Forelimb muscle (tissue), 1 donor: ENCODE measurements at places on chromosomes 3 and 15. TPM values are rescaled to one million over a fixed set of nuclear protein-coding genes. Genes with fewer than 3 reads are reported as not detected.

The ERICH6 gene
- 0.11 TPM for polyA plus RNA-seq

The TMA7 gene
- 160 TPM for polyA plus RNA-seq

The NR2C2 gene
- polyA plus RNA-seq = 34.2 TPM

The MKRN3 gene
- polyA plus RNA-seq = 5.8 TPM

The ISLR gene
- 142 TPM for polyA plus RNA-seq

The ROBO2 gene
- polyA plus RNA-seq = 2.2 TPM

The RTP3 gene
- 0.14 TPM for polyA plus RNA-seq

The PDE12 gene
- 7.8 TPM for polyA plus RNA-seq

The ECE2 gene
- not detected for polyA plus RNA-seq

DNA sequence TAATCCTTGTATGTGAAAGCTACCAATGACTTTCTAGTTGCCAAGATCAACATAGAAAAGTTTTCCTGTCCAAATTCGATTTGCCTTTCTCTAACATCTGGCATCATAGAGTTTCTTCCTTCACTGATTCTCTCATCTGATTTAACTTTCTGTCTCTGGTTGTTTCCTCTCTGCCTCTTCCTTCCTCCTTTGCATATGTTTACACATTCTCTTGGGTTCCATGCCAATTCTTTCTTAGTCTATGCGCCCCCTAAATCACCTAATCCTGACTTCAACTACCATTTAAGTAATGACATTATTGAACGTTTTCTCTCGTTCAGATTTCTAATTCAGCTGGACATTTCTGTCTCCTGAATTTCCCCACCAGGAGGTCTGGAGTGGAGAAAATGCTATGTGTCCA is 561.9 kb upstream of the TGFBR2 start:
- DNase-seq = no peak

DNA sequence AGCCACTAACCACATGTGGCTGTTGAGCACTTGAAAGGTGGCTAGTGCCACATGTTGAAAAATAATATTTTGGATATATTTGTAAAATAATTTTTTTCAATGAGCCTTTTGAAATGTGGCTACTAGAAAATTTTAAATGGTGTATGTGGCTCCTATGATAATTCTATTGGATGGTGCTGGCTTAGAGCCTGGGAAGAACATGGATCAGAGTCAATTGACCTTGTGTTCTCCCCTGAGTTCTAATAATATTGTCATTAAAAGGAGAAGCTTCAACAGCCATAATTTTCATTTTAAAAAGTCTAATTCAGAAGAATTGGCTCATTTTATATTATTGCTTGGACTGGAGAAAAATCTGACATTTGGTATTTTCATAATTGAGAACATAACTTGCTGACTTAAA is 167.3 kb downstream of the LPP start:
- no peak for DNase-seq

DNA sequence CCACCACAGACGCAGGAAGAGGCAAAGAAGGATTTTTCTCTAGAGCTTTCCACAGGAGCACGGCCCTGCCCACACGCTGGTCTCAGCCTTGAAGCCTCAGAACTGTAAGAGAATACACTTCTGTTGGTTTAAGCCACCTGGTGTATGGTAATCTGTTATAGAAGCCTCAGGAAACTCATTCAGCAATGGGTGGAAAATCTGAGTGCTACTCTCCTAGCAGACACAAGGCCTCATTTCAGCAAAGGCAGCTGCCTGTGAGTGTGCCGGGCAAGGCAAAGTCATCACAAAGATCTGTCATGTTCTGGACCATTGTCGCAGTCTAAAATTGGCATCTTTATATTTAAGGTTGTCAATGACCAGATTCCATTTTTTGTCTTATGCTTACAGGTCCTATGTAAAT is 31.0 kb downstream of the ATP10A start:
- DNase-seq = peak; percentile 38

GRCh38 chr3:136151219-136151618 is 44.9 kb downstream of the MSL2 start:
- DNase-seq = no peak

GRCh38 chr3:187243933-187244524 is 46.7 kb downstream of the RTP1 start:
- DNase-seq = no peak

DNA sequence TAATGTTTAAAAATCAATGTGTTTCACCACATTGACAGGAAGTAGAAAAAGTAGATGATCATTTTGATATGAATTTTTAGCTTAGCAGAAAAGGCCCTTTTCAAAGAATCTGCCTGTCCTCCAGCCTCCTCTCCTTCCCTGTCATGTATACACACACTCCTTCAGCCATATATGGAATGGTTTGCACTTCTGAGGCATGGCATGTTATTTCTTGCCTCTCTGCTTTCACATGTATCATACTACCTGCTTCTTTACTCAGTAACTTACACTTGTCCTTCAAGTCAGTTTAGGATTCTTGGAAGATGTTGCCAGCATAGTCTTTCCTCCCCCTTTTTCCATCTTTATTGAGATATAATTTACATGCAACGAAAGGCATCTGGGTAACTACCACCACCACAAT is 79.0 kb downstream of the REC114 start:
- no peak for DNase-seq

- DNase-seq = no peak
These were observed 159.4 kb downstream of the TMEM108 start for GRCh38 chr3:133197619-133198018.

GRCh38 chr15:26376243-26376642 is 396.6 kb downstream of the GABRB3 start:
- no peak for DNase-seq

DNA sequence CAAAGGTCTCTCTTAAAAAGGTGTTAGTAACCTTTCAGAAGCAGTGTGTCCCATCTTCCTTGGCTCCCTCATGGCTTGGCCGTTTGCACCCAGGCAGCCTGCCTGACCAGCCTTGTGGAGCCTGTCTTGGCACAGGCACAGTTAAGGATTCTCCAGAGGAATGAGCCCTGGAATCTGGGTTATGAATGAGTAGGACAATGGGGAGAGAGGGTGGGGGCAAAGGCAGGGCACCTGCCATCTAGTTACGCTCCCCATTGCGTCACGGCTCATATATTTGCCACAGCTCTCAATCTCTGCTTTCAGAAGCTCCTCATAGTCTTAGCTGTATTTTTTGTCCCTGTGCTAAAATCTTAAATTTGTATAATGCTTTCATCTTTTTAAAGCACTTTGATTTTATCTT is 50.6 kb downstream of the WDR76 start:
- DNase-seq = no peak

DNA sequence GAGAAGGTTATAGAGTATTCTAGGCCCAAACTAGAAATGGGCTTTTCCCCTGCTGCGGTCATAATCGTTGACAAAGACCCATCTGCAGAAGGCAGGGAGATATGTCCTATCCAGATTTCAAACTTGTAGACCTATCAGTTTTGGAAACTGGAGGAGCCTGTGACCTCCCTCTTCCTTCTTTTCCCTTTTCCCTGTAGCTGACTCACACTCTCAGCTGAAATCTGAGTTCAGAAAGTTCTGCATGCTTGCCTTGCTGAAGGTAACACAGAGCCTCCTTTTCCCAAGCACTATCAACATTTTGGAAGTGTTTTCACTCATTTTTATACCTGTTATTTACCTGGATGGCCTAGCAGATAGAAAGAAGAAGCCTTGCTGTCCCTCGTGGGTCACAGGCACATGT is 59.1 kb upstream of the PSMD6 start:
- DNase-seq = no peak

DNA sequence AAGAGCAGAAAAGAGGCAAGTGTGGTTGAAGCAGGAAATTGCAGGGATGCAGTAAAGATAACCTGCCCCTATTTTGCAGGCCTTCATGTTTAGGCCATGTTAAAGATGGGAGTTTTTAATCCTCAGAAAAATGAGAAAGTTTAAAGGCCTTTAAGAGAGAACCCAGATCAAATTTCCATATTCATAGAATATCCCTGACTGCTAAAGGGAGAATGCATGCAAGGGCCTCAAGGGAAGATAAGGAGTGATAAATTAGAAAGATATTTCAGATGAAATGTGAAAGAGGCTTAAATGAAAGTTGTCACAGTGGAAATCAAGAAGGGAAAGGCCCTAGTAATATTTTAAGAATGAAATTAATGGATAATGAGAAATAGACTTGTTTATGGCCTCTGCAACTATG is 292.1 kb downstream of the SATB1 start:
- DNase-seq = no peak

DNA sequence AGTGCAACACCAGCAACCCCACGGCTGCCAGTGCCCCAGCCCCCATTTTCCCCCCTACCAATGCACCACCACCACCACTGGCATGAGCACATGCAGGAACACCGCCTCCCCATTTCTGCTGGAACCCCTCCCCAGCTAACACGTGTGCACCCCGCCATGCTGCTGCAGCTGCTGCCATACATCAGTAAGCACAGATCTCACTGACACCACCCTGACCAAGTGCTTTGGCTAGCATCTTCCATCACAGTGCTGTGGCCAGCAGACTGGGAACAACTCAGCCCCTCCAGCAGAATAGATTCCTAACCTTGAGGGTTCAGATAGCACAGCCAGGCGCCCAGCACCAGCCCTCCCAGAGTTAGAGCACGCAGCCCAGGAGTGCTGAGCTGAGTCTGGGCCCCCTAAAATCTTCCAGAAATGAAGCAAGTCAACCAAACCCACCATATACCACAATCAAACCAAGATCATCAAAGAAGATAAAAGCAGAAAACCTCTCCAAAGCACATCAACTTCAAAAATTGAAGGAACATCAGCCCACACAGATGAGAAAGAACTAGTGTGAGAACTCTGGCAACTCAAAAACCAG is 81.2 kb upstream of the CDV3 start:
- DNase-seq = no peak

DNA sequence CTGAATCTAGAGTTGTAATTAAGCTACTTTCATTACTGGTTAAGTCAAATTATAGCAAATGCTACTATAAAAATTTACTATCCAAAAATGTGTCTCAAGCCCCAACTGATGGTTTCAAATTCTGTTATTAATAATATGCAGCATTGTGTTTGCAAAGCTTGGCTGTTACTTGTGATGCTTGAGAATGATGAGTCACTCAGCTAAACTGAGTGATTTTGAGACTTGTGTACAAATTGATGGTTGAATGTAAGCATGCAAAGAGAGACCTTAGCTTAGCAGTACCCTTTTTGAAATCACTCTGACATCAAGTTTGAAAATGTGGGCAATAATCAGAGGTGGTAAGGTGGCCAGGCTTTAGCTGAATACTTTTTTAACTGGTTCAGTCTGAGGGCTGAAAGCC is 27.6 kb downstream of the OPA1 start:
- no peak for DNase-seq
